Smooth muscle cell of the brain vasculature (primary cell): ENCODE measurements at places on chromosomes 13 and 19.

DNA sequence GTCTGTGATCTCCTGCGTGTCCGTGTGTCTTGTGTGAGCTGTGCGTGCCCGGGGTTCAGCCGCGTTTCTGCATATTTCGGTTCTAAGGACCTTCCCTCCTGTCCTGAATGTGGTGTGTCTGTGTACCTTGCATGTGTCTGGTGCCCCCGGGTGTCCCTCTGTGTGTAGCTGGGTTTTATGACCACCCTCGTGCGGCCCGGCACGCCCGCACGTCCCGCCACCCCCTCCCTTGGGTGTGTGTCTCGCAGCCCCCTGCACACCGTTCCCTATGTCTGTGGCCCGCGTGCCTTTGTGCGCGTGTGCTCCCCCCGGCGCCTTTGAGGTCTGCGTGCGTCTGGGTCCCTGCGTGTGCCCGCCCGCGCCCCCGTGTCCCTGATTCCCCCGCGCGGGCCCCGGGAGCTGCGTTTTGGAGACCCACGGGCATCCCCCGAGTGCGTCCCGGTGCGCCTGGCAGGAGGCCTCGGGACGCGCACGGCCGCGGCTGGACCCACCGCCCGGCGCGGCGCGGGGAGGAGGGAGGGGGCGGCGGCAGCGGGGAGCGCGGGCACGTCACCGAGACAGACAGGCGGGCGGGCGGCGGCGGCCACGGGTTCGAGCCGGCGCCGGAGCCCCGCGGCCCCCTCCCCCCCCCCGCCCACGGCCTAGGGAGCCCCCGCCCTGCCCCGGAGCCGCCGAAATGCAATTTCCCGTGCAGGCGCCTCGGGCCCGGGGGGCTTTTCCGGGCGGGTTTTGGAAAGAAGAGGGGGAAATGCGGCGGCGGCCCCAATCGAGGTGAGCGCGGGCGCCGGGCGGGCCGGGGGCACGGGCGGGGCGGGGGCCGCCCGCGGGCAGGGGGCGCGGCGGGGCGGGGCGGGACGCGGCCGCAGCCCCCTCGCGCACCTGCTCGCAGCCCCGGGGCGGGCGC lies 12.0 kb upstream of the NANOS3 start:
- DNase-seq = no peak

GRCh38 chr13:36382030-36382429 lies 35.8 kb upstream of the SPART start:
- no peak for DNase-seq

GRCh38 chr13:31015199-31015598 lies 82.7 kb downstream of the TEX26 start:
- no peak for DNase-seq

DNA sequence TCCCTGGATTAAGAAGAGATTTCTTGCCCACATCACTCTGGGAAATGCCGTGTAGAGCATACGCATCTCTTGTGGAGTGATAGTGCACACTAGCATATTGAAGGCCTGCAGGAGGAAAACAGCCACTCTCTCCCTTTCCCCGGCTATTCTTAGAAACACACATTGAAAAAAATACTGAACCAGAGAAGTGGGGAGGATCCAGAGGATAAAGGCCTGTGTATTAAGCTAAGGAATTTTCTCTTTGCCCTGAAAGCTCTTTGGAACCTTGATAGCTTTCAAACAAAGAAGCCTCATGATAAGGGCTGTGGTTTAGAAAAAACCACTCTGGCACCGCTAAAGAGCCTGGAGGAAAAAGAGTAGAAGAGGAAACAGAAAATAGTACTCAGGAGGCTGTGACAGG lies 386.1 kb upstream of the NBEA start:
- DNase-seq = no peak

- DNase-seq = no peak
These were observed 27.6 kb upstream of the ZBTB7A start for GRCh38 chr19:4094291-4094690.

DNA sequence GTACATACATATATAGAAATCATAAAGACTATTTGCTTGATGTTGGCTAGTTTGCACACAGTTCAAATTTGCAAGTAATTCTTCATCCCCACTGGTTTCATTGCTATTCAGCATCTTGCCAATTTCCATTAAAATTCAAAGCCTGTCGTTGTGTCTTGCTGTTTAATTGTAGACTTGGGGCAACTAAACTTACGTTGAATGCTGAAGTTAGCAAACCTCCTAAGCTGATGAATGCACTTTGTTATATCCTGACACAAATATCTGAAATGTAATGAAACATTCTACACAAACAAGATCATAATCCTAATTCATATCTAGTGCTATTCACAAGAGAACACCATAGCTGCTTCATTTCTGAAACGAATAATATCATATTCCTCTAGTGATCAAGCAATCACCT lies 381.2 kb downstream of the ITGBL1 start:
- DNase-seq = no peak

- DNase-seq = no peak
These were observed 152.6 kb downstream of the KDM4B start for GRCh38 chr19:5121266-5122120.

DNA sequence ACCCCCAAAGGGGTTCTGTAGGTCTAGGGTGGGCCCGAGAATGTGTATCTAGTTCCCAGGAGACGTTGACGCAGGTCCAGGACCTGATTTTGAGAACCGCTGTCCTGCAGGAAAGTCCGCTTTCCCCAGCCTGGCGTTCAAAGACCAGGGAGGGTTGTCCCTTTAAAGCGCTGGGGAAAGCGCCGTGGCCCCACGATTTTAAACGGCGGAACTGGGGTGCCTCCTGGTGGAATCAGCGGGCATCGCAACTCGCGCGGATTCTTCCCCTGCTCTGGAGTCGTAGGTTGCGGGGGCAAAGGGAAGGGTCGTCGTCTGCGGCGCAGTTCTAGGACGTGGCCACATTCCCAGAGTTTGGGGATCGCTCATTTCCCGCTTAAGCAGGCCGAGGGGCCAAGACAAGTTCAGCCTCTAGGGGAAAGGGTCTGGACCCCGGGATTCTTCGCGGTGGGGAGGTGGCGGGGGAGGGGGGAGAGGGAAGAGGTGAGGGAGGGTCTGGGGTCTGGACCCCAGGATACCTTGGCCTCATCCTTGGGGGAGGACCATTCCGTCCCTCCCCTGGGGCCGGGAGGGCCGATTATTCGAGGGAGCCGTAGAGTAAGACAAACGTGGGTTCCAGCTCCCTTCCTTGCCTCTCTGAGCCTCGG lies 7.7 kb downstream of the PNMA8B start:
- DNase-seq = no peak

DNA sequence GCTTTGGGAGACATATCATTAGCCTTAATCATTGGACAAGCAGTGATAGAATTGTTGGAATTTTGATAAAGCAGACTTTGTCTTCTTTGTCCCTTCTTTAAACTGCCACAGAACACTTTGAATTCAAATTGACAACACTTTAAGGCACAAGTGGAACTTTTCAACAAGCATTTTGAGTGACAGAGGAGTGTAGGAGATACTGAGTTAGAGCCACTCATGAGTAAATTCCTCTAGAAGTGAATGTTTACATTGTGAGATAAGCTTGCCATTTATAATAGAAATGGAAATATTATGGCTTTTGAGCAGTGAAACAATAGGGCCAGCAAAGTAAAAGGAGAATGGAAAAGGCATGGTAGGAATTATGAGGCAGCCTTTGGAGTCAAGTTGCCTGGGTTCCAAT lies 515.8 kb downstream of the SLITRK6 start:
- DNase-seq = no peak

GRCh38 chr13:38872693-38873092 lies 117.9 kb downstream of the STOML3 start:
- no peak for DNase-seq

DNA sequence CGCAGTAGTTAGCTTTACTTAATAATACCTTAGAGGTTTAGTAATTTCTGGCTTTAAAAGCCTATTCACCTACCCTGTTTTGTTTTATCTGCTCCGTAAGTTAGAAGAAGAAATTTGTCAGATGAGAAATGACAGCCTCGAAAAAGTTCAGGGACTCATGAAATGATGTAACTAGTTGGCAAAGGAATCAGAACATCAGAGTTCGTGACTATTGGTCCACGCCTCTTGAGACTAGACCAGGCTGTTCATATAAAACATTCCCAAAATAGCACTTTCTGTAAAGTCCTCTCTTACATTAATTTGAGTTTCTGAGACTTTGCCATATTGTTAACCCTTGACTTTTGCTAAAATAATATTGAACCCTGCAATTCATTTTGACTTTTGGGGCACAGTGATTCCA lies 92.0 kb downstream of the HS6ST3 start:
- DNase-seq = no peak

- no peak for DNase-seq
These were observed 218.0 kb downstream of the RGCC start for GRCh38 chr13:41675306-41675705.

DNA sequence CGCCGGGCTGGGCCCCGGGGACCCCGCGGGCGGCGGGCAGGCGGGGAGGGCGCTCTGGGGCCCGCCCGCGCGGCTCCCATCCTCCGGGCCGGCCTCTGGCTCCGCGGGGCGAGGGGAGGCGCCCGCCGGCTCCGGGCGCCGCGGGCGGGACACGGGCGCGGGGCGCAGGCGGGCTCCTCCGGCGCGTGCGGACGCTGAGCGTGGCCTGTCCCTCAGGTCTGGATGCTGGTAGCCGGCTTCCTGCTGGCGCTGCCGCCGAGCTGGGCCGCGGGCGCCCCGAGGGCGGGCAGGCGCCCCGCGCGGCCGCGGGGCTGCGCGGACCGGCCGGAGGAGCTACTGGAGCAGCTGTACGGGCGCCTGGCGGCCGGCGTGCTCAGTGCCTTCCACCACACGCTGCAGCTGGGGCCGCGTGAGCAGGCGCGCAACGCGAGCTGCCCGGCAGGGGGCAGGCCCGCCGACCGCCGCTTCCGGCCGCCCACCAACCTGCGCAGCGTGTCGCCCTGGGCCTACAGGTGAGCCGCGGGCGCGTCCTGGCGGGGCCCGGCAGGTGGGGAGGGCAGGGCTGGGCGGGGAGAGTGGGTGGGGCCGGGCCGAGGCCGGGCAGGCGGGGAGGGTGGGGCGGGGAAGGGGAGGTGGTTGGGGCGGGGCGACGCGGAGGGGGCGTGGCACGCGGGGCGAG lies 420 bp downstream of the IL17D start:
- no peak for DNase-seq

DNA sequence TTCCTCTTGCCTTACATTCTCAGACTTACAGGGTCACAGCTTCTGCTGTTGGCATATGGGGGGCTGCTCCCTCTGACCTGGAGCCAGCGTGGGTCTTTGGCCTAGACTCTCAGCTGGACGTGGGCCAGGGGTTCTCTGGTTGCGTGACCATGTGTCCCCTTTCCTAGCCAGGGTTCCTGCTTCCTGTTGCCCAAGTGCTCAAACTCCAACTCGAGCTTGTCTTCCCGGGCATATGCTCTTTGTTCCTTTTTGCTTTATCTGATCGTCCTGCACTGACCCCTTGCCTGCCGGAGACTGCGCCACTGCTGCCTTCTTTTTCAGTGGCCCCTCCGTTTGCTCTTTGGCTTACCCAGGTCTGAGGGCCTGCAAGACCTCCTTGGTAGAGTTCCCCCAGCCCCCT lies 25.3 kb upstream of the GPR183 start:
- no peak for DNase-seq

DNA sequence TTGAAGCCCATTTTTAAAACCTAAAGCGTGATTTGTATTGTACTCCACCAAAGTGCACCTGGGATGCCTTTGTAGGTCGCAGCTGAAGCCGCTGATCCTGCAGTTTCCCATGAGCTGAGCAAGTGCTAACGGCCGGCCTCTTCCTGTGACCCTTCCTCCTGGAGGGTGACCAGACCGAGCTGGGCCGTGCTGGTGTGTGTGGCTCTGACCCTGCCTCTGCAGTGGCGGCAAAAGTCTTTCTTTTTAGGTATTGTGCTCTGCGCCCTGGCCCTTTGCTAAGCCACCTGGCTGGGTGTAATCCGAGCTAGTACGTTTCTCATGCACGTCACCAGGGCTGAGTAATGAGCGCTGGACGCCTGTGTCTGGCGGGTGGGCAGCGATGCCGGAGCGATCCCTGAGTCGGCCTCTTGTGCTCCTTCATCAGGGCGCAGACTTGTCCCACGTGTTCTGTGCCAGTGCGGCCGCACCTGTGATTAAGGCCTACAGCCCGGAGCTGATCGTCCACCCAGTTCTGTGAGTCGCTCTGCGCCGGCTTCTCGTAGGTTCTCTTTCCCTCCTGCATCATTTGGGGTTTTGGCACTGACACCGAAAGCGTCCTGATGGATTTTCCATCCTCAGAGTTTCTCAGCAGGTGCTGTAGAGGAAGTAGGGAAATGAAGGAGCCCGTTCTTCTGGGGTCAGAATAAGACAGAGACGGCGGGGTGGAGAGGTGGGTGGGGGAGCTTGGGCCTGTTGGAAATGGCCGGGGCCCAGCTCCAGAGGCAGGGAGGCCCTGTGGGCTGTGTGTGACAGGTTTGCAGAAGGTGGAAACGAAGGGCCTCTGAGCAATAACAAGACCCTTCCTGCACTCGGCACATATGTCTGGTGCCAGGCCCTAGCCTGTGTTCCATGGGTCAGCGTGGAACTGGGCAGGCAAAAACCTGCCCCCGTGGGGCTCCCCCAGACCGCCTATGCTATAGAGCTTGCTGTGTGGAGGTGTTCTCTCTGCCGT lies 9.7 kb downstream of the NAXD start:
- DNase-seq = no peak

DNA sequence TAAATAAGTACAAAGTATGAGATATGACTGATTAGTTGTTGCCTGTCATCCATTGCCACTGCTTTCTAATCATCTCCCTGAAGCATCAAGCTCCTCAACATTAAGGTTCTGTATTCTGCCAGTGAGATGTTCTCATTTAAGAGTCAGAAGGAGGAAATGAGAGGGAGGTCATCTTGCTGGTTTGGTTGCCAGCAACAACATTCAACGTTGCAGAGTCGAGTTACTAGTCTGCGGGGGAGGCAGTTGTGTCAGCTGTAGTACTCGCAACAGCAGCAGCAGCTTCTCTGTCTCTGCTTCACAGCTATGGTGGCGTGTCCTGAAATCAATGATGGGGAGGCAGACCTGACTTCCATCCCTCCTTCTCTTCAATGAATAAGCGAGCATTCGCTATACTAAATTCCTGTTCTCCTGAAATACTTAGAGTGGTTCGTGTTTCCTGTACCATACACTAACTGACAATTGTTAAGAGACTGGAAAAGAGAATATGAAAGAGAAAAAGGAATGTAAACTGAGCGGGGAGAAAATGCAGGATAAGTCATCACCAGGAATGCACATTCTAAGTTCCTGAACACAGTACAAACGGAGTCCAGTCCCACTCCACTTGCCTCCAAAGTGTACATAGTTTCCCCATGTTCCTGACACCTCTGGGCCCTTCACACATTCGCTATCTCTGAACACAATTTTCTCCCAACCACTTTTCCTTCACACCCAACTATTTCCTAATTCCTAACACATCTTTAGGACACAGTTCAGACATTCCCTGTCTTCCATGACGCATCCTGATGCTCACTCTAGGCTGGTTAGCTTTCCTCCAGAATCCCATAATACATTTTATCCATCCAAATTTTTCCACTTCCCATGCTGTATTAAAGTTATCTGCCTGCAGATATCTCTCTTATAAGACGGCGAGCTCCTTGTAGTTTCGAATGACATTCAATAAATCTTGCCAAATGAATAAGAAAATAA lies 263.0 kb downstream of the KLF12 start:
- DNase-seq = peak; percentile 70

GRCh38 chr13:99774644-99775043 lies 196.9 kb downstream of the ZIC5 start:
- no peak for DNase-seq

- no peak for DNase-seq
These were observed 31.8 kb downstream of the DOCK9 start for GRCh38 chr13:98945863-98946605.

- no peak for DNase-seq
These were observed 31.0 kb downstream of the CILP2 start for GRCh38 chr19:19568802-19569756.
